Stimulated activated CD8-positive, alpha-beta memory T cell treated with anti-CD3 and anti-CD28 coated beads, Interleukin-15, amount 100 ng/mL, for 4 hours (primary cell): ENCODE measurements at places on chromosomes 16 and 17.
A peak's percentile ranks its signal among the peaks of the same experiment; 100 is the strongest.

- DNase-seq = peak; percentile 22
Observed at GRCh38 chr16:30805370-30806169, 18.6 kb upstream of the ZNF629 start.

GRCh38 chr17:68205808-68206720 is 41.8 kb upstream of the AMZ2 start:
- DNase-seq = no peak

GRCh38 chr17:73976147-73976546 is 227.3 kb upstream of the RPL38 start:
- no peak for DNase-seq

- no peak for DNase-seq
Observed at GRCh38 chr17:2243953-2244352, 59.6 kb downstream of the SMG6 start.

GRCh38 chr17:77140878-77141767 is at the start of gene SEC14L1:
SEC14L1 (plus strand) TSS chr17:77140969; CDS start chr17:77143597, 2,628 bp downstream.
- no peak for DNase-seq

GRCh38 chr17:6420173-6420641 is 14.7 kb downstream of the AIPL1 start:
- no peak for DNase-seq

DNA sequence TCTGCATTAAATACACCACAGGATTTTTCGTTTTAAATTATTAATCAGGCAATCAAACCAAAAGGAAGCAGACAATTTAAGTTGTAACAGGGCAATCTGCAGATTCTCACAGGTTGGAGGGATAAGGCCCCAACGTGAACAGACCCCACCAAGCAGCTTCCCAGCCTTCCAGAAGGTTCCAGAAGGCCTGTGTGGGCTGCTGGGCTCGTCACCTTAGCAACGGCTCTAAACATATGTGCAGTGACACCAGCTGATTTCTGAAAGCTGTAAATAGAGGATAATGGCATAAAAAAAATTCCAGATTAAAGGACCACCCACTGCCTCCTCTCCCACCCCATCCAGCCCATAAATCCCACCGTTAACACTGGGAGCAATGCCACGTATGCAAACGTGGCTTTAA is 123.8 kb downstream of the ZNF778 start:
- no peak for DNase-seq

DNA sequence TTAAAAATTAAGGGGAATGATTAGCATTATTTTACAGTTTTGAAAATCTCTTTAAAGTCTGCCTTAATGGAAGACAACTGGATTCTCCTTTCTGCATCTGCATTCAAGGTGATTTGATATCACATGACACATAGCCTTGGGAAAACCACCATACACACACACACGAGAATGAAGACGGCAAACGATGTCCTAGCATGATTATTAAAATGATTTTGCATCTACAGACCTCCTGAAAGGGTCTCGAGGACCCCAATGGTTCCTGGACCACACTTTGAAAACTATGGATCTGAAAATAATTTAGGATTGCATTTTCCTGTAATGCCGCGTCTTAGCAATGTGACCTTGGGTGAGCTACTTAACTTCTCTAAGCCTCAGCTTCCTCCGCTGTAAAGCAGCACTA is 11.8 kb upstream of the CHST4 start:
- no peak for DNase-seq

GRCh38 chr16:85869785-85870558 is 29.0 kb upstream of the IRF8 start:
- no peak for DNase-seq

DNA sequence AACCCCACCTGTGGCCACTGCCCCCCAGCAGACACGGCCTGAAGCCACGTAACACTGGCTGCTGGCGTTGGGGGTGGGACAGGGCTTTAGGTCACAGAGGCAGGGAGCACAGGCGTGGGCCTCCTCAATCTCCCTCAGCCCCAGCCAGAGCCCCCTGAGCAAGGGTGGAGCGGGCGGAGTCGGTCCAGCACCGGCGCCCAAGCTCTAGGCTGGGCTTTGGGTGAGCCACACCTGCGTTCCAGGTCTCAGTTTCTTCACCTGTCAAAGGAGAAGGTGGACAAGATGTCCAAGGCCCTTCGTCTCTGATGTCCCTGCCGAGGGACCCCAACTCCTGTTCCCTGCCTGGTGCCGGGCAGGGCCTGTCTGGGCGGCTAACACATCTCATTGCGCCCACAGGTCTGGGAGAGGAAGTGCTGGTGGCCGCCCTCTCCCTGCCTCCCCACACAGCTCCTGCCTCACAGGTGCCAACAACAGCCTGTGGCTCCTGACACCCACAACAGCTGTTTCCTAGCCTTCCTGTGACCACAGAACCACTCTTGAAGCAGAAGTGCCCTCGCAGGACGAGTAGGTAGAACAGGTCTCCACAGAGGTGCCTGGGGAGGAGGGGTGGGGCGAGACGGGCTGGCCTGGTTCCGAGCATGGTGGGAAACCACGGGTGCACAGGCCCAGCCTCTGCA is 12.0 kb downstream of the FAM83G start:
- no peak for DNase-seq

DNA sequence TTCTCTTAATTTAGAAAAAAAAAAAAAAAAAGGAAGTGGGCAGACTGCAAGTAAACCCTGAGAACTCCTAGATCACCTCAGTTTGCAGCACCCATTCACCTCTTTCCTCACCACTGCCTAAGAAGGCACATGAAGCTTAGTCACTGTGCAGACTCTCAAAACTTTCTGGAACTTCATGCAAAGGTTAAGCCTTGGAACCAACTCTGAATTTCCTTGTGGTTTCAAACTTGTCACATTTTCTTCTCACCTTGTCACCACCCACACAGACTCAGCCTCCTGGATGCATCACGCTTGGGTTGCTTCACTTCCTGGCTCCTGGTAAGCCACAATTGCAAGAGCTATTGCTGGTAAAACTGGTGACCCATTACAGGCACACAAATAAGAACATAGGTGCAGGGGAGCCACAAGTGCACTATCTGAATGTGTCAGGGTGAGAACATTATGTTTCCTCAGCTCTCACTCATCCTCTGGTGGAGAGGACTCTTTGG is 15.0 kb upstream of the CPD start:
- peak; percentile 62 for DNase-seq

DNA sequence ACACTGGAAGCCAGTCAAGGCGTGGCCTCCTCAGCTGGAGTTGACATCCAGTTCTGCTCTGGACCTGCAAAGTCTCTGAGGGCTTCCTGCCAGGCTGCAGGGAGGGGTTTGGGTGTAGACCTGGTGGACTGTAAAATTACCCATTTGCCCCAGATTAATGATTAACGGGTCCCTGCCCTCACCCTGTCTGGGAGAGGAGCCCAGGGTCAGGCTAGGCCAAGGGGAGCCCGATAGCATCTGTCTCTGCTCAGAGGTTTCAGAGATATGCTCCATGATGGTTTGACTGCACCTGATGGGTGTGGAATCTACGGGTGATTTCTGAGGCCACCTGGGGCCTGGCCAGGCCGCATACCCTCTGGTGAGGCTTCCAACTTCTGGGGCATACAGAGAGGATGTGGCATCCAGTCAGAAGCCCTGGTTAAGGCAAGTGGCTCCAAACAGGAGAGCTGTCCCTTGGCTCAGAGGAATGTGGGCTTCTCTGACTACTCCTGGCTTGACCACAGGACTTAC is 11.2 kb downstream of the PPY start:
- no peak for DNase-seq

DNA sequence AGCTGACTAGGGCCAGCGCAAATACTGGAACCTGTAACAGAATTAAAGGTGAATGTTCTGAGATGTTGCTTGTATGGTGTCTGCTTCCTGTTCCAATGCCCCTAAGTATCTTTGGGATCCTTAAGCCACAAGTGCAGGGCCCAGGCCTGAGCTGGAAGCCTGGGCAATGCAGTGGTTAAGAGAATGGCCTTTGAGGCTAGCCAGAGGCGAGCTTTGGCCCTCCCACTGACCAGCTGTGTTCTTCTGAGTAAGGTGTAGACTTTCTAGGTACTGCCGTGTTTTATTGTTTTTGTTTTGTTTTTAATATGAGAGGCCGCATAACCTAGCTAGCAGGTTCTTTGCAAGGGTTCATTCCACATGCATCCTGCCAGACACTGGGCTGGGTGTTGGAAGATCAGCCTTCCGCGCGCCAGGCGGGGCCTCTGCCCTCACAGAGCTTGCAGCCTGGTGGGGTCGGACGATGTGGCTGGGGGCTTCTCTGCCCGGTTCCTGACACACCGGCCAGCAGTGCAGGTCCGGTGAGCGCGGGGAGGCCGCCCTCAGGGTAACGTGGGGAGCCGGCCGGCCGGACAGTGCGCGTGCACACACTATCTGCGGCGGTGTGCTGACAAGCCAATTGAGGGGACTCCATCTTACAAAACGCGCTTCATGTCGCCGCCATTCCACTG is 551 bp upstream of the MLX start:
- no peak for DNase-seq
